ENCODE measurements at places on chromosomes 3 and 15.

GRCh38 chr15:77654975-77655374 lies 22.3 kb upstream of the LINGO1 start:
- DNase-seq: no peak

DNA sequence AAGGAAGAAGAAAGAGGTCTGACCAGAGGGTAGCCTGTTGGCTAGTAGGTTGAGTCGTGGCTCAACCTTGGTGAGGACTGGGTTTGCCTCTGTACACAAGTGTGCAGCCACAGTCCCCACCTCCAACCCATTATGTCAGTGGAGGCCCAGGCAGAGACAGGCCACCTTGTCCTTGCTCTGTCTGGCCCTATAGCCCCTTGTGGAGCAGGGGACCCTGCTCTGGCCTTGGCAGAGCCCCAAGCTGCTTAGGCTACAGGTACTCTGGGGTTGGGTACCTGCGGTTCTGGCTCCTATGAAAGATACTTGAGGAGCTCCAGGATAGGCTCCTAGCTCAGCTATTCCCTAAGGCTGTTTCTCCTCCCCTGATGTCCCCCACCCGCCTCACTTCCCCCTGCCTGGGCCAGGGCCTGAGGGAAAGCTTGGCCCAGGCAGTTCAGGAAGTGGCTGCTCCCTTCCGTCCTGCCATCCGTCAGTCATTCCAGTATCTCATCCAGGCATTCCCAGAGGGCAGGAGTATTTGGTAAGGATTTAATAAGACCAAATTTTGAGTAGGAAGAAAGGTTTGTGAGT lies 44.0 kb downstream of the FGD5 start:
- DNase-seq: no peak

- no peak for DNase-seq
Measured at GRCh38 chr3:110903771-110904519, 167.7 kb upstream of the NECTIN3 start.

DNA sequence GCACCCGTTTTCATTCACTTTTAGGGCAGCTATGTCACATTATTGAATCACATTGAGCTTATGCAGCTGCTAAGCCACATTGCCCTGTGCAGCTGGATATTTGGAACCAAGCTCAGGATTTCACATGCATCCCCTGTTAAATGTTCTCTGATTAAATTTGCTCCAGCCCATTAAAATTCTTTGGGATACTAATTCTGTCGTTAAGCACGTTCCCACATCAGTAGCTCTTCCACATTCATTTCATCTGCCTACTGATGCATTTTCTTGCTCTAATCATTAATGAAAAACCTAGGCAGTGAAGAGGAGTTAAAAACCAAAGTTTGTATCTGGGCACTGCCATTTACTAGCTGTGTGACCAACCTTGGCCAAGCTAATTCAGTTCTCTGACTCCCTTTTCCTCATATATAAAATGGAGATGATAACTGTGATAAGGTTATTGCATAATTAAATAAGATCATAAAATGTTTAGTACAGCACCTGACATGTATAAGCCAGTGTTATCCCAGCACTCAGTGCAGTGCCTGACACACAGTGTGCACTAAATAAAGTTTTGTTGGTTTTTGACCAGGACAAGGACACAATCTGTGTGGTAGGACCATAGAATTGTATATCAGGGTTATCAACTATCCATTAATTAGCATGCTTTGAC lies 222.2 kb upstream of the ATP11B start:
- no peak for DNase-seq

DNA sequence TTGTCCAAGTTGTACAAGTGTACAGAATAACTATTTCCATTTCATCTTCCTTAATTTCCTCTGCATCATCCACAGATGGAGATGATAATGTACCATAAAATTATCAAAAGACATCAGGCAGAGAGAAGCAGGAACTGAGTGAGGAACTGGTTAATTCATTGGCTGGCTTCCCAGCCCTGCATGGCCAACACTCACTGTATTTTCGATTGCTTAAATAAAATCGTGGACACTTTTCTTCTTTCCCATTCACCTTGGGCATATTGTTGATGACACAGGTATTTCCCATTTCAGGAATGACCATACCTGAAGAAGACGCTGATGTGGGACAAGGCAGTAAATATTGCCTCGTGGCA lies 144.2 kb upstream of the ABHD17C start:
- no peak for DNase-seq

- DNase-seq: peak; percentile 70
Measured at GRCh38 chr3:24494618-24495325, at the start of gene THRB. THRB (minus strand) TSS chr3:24494850.

- DNase-seq: no peak
Measured at GRCh38 chr15:71806452-71806931, 3.9 kb upstream of the NR2E3 start.

GRCh38 chr15:73237910-73238309 lies 130.8 kb downstream of the HCN4 start:
- peak; percentile 57 for DNase-seq

- no peak for DNase-seq
Measured at GRCh38 chr3:16024548-16024947, 149.9 kb upstream of the GALNT15 start.

GRCh38 chr15:42584031-42584765 lies 8.8 kb downstream of the STARD9 start:
- DNase-seq: peak; percentile 50

- no peak for DNase-seq
Measured at GRCh38 chr15:81071120-81071519, 63.0 kb upstream of the CFAP161 start.

DNA sequence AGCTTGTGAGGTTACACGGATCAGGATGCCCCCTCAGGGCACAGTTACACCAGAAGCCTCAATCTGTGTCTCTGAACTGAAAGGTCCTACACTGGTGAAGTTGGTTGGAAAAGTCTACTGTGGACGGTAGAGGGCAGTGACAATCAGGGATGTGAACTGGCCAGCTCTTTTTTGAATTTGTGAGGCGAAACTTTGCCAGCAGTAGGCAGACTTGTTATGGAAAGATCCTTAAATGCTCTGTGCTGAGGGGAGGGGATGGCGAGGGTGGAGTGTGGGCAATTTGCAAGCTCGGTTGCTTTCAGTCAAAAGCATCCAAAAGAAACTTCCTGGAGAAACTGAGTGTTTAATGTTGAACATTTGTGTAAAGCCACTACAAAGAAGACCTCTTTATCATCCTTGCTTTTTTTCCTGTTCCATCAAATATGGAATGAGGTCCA lies 127.4 kb upstream of the ABHD17C start:
- DNase-seq: peak; percentile 83

GRCh38 chr3:188673646-188674186 lies 498.1 kb upstream of the TPRG1 start:
- no peak for DNase-seq

DNA sequence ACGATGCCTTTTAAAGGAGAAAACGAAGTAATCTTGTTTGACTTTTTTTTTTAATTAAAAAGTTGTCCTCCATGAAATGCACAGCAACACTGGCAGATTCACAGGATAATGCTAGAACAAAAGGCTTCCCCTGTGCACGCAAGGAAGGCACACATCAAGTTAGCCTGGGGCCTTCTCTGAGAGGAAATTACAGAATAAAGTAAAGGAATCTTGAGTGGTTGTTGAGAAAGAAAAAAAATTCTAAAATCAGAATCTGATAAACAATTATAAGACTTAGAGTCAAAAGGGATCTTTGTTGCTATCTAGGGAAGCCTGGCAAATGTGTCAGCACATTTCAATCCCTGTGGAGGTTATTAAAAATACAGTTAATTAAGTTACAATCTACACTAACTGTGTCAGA lies 946.0 kb downstream of the IGSF11 start:
- no peak for DNase-seq

DNA sequence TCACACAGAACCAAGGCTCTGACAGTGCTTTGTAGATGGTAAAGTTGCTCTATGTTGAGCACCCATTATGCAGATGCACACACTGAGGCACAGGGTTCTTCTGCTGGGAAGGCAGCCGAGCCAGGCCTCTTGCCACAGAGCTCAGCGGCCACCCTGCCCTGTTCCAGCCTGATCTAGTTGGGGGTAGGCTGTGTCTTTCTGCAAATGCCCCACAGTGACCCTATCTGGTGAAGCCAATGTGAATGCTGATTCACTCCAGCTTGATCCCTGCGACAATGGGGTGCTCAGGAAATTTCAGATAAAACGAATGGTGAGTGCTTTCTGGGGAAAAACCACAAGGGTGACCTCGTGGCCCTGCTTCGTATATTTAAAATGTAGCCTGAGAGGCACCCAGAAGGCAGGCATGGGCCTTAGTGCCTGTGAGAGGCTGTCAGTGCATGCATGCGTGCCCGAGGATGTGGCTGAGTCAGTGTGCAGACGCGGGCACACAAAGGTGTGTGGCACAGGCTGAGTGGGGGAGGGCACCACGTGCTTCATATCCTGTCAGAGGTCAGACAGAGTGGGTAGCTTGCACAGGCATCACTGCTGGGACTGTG lies 85.7 kb downstream of the ATP2B2 start:
- no peak for DNase-seq

GRCh38 chr3:180888992-180889560 lies 23.4 kb upstream of the FXR1 start:
- no peak for DNase-seq

DNA sequence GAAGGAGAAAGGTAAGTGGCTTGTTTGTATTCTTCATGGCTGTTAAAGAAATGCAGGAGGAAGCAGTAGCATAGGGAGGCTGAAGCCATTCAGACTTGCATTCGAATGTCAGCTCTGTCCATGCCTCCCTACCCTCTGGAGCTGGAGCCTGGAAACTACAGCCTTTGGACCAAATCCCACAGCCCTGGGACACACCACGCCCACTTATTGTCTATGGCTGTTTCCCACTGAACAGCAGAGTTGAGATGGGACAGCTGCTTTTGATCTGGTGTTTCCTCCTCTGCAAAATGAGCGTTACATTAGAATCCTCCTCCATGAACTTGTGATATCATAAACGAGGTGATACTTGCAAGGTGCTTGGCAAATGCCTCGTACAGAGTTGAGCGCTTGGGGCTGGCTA lies 3.6 kb downstream of the FAM107A start:
- DNase-seq: no peak

GRCh38 chr15:48777645-48778330 lies 33.1 kb downstream of the CEP152 start:
- no peak for DNase-seq

- no peak for DNase-seq
Measured at GRCh38 chr15:69346112-69346511, 47.4 kb downstream of the PAQR5 start.
